CD8-positive, alpha-beta memory T cell (primary cell): ENCODE measurements at places on chromosomes 2 and 18. TPM values are rescaled to one million over a fixed set of nuclear protein-coding genes. Genes with fewer than 3 reads are reported as not detected.

The THSD7B gene
- total RNA-seq = not detected

- DNase-seq = no peak
These were observed 1.7 kb downstream of the FANCL start for GRCh38 chr2:58239243-58239925.

GRCh38 chr2:688504-689076 is 11.4 kb upstream of the TMEM18 start:
- DNase-seq = no peak

The KYNU gene
- total RNA-seq = not detected

- DNase-seq = no peak
These were observed 121.0 kb downstream of the RAPGEF4 start for GRCh38 chr2:172856606-172857005.

DNA sequence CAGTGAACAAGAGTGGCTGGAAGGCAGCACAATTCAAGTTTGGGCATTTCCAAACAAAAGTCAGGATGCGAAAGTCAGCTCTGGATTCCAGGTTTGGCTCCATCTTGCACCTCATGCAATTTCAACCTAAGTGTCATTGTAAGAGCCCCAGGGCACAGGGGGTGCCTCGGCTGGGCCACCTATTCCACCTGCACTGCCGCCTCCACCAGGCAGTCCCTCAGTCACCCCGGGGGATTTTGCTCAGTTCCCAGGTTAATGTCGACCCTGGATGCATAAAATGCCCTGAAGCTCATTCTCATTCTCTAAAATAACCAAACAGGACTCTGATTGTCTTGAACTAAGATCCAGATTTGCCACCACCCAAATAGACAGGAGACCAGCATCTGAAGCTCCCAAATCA is 77.6 kb downstream of the EDAR start:
- DNase-seq = no peak

DNA sequence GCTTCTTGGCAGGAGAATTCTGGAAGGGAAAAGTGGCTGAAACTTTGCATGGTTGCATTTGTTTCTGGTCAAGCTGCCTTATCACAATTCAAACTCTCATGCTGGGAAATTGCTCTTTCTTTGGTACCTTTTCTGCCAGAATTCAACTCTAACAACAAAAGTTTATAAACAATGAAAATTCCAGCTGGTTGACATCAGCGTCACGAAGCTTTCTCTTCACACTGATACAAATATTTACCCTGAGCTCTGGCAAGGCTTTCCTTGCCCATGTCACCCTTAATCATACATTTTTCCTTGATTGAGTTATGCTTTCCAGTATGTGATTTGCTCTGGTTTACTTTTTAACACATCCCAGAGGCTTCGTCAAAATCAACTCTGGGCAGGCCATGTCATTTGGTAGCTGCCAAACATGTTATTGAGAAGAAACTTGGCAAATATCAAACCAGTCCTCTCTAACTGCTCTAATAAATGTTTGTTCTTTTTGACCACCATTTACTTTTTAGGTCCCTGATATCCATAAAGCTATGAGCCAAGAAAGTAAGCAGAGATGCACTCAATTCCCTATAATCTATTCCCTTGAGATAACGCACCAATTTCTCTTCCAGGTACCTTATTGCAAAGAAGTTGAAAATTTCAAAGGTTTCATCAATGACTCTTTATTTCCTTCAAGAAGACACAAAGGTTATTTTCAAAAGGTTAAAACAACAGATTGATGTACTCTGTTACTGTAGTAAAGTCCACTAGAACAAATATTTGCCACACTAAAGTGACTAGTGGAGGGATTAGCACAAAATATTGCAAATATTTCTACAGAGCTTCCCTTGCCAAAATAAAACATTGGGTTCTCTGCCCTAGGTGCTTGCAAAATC is 1241.1 kb upstream of the ZEB2 start:
- no peak for DNase-seq

The SERPINB4 gene
- total RNA-seq = not detected

- no peak for DNase-seq
These were observed 90.1 kb downstream of the EPAS1 start for GRCh38 chr2:46387292-46387691.

The CHAC2 gene
- 25.6 TPM for total RNA-seq

GRCh38 chr18:3973191-3973850 is 481.8 kb downstream of the DLGAP1 start:
- no peak for DNase-seq

The GLI2 gene
- not detected for total RNA-seq

DNA sequence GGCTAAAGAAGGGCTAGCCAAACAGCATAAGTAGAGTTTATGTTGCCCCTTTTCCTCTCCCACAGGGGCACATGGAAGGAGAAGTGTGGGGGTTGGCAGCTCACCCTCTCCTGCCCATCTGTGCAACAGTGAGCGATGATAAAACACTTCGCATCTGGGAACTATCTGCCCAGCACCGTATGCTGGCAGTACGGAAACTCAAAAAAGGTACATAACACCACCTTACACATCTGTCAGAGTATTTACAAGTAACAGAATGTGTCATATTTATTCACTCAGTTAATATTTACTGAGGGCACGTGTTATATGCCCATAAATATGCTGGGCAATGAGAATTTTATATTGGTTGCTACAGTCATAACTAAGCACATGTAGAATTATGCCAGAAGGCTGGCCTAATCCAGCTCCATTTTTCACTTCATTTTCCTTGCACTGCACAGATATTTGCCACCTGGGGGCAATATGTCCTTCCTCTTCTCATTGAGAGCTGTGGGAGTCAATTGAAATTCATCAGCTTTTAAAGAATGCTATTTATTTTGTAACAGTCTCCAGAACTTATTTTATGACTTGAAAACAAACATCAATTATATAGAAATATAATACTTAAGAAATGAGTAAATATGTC is 150.6 kb downstream of the RTN4 start:
- no peak for DNase-seq

DNA sequence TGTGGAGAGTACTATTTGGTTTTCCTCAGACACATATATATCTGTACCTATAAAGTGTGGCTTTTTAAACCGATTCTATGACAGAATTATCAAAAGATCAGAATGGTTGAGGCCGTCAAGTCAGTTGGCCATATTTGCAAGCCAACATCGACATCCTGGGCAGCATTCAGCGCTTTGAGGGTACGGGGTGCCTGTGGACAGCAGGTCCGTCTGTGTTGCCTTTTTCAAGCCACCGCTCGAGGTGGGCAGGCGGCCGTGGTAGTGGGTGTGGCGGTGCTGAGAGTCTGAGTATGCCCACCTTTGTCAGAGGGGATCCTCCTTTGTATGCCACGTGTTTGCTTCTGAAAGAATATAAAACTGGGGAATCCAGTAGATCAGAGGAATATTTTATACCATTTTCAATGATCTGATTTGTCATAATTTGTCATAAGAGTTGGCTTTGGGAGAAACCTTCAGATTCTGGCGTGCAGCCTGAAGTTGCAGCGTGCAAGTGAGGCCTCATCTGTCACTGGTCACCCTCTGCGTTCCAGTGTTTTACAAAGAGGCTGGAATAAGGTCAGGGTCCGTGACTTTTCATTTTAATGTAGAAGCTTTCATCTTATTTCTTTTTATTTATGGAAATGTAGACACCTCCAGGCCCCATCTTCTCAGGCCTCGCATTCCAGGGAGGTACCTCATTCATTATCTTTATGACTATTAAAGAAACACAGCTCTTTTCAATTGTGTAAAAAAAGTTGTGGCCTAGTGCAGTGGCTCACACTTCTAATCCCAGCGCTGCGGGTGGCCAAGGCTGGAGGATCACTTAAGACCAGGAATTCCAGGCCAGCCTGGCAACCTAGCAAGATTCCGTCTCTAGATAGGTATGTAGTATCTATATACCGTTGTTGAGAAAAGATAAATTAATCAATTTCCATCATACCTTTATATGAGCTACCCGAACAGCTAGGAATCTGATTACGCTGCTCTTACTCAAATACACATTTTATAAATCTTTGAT is 37.8 kb upstream of the RBM44 start:
- DNase-seq = no peak

- no peak for DNase-seq
These were observed 29.9 kb downstream of the PTPN18 start for GRCh38 chr2:130385709-130386108.

GRCh38 chr2:104472076-104472475 is 381.8 kb upstream of the POU3F3 start:
- no peak for DNase-seq

- no peak for DNase-seq
These were observed 40.2 kb downstream of the SCTR start for GRCh38 chr2:119483896-119484718.

The PDE6D gene
- total RNA-seq = 33.7 TPM
